ENCODE measurements at places on chromosomes 7 and 10. TPM values are rescaled to one million over a fixed set of nuclear protein-coding genes. Genes with fewer than 3 reads are reported as not detected.

DNA sequence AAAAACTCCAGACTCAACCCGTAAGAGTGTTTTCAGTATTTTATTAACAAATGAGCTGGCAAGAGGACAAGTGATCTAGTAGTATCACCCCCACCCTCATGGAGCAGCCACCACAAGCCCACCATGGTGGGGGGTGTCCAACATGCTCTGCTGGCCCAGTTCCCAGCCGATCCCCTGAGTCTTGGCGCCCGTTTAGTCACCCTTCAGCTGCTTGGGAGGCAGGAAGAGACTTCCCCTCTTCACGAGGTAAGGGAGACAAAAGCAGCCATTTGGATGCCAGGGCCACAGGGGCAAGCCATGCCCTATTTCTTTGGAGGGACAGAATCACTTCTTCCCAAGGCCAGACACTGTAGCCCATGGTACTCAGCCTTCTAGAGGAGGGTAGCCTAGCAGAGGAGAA, 54.1 kb downstream of the NOD1 start:
- H3K27me3 ChIP-seq = no peaks in the 10 kb centered on the region
- H3K4me1 ChIP-seq = no peaks in the 10 kb centered on the region
- DNase-seq = no peak
- H3K36me3 ChIP-seq = peaks cover 2% of the 10 kb centered on the region

- H3K27ac ChIP-seq = no peak overlapping the region
- H3K27me3 ChIP-seq = no peaks in the 10 kb centered on the region
- peaks cover 26% of the 10 kb centered on the region for H3K4me1 ChIP-seq
- no peaks in the 10 kb centered on the region for H3K36me3 ChIP-seq
- H3K4me3 ChIP-seq = no peak overlapping the region
- DNase-seq = no peak
Measured at GRCh38 chr10:69844698-69845097, 43.0 kb downstream of the COL13A1 start.

GRCh38 chr10:78286186-78286585, 252.5 kb downstream of the RPS24 start:
- no peak overlapping the region for H3K4me3 ChIP-seq
- no peaks in the 10 kb centered on the region for H3K36me3 ChIP-seq
- no peaks in the 10 kb centered on the region for H3K27me3 ChIP-seq
- no peak overlapping the region for H3K27ac ChIP-seq
- DNase-seq = no peak

DNA sequence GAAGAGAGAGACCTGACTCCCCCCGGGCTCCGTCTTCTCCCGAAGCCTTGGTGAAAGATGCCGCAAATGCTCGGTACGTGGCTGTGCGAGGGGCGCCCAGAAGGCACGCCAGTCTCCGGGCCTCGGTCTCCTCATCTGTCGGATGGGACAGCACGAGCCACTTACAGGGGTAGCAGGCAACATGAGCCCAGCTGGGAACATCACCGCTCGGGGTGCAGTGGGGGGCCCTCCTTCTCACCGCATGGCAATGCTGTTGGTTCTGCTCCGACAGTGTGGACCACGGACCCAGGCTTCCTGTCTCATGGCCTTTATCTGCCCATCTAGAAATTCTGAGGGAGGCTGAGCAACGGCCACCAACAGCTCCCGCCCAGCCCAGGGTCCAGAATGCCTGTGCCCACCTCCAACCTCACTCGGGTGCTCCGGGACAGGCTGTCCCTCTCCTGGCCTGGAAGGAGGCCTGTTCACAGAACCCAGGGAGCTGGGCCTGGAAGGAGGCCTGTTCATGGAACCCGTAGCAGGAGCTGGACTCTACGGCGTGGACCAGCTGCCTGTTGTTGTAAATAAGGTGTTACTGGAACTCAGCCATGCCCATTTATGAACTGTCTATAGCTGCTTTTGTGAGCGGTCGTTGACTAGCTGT, 15.8 kb downstream of the ADAP1 start:
- H3K36me3 ChIP-seq = no peaks in the 10 kb centered on the region
- H3K4me1 ChIP-seq = no peaks in the 10 kb centered on the region
- H3K4me3 ChIP-seq = no peak overlapping the region
- no peaks in the 10 kb centered on the region for H3K27me3 ChIP-seq
- H3K27ac ChIP-seq = no peak overlapping the region

DNA sequence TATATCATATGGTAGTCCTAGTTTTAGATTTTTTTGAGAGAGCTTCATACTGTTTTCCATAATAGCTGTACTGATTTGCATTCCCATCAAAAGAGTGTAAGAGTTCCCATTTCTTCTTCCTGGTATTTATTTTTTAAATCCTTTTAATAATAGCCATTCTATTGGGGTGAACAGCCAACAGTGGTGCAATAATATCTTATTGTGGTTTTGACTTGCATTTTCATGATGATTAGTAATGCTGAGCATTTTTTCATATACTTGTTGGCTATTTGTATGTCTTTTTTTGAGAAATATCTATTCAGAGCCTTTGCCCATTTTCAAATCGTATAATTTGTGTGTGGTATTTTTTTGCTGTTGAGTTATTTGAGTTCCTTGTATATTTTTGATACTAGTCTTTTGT, 167.4 kb downstream of the FZD1 start:
- H3K36me3 ChIP-seq = no peaks in the 10 kb centered on the region
- no peak overlapping the region for H3K4me3 ChIP-seq
- DNase-seq = peak; percentile 13
- no peak overlapping the region for H3K27ac ChIP-seq

GRCh38 chr7:92806496-92806895, 29.9 kb downstream of the CDK6 start:
- H3K4me3 ChIP-seq = no peak overlapping the region
- no peak overlapping the region for H3K27ac ChIP-seq
- peaks cover 11% of the 10 kb centered on the region for H3K4me1 ChIP-seq
- H3K36me3 ChIP-seq = no peaks in the 10 kb centered on the region

GRCh38 chr7:128934361-128935341, 3.1 kb upstream of the IRF5 start:
- DNase-seq = no peak
- no peaks in the 10 kb centered on the region for H3K36me3 ChIP-seq
- no peak overlapping the region for H3K4me3 ChIP-seq

GRCh38 chr7:94104301-94104700, 100.1 kb upstream of the BET1 start:
- H3K4me1 ChIP-seq = no peaks in the 10 kb centered on the region
- H3K36me3 ChIP-seq = no peaks in the 10 kb centered on the region
- DNase-seq = no peak
- H3K4me3 ChIP-seq = no peak overlapping the region

- DNase-seq = no peak
- H3K27me3 ChIP-seq = peaks cover 5% of the 10 kb centered on the region
- no peaks in the 10 kb centered on the region for H3K36me3 ChIP-seq
- H3K27ac ChIP-seq = no peak overlapping the region
- no peaks in the 10 kb centered on the region for H3K4me1 ChIP-seq
Measured at GRCh38 chr7:42689626-42690025, 222.2 kb downstream of the C7orf25 start.

DNA sequence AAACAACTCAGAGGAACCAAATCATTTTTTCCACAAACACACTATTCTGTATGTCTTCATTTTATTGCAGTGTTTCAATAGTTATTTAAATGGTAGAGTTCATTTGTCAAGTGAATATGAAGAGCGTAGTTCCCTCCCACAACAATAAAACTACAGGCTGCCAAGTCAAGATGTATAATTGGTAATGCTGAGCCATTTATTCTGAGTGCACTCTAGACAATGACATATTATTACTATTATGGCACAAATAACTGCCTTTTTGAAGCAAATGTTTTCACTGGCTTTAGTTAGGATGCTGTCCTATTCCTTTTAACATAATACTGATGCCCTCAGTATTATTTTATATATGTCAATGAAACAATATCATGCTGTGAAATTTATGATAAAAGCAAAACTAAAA, 102.7 kb upstream of the PCDH15 start:
- no peak for DNase-seq
- H3K4me1 ChIP-seq = no peaks in the 10 kb centered on the region
- no peaks in the 10 kb centered on the region for H3K36me3 ChIP-seq
- H3K4me3 ChIP-seq = no peak overlapping the region

- no peak overlapping the region for H3K27ac ChIP-seq
- no peaks in the 10 kb centered on the region for H3K27me3 ChIP-seq
- peaks cover 2% of the 10 kb centered on the region for H3K4me1 ChIP-seq
- H3K4me3 ChIP-seq = no peak overlapping the region
Measured at GRCh38 chr10:75987616-75988015, 556.2 kb downstream of the LRMDA start.

DNA sequence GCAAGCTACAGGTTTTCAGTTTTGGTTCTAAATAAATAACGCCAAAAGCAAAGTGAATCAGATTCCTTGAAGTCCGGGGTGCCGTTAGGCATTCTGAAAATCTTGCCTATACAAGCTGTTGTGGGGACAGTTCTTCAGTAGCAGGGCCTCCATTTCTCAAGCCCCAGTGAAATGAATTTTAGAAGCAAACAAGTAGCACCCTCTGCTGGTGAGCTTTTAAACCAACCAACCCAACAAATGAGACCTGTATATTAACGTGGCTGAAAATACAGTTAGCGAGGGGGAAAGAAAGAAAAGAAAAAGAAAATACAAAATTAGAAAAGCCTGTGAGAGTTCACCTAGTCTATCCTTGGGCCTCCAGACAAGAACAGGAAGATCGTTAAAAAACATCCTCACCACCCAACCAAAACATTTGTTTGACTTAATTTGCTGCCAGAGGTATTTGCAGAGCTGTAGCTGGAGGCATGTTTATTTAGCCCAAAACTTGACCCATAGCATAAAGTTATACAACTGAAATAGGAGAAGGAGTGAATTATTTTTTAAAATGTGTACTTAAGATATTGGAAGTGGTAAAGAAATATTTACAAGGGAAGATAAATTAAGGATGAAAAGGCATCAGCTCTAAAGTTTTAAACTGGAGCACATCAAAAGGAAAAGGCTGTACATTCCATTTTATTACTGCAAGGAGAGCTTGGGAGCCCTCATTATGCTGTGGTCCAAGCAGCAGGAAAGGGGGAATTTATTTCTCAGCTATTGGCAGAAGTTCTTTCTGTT, 98.9 kb downstream of the DYNC1I1 start:
- H3K4me1 ChIP-seq = no peaks in the 10 kb centered on the region
- H3K27ac ChIP-seq = no peak overlapping the region
- DNase-seq = peak; percentile 28
- H3K4me3 ChIP-seq = no peak overlapping the region
- no peaks in the 10 kb centered on the region for H3K36me3 ChIP-seq
- no peaks in the 10 kb centered on the region for H3K27me3 ChIP-seq

- no peaks in the 10 kb centered on the region for H3K4me1 ChIP-seq
- no peaks in the 10 kb centered on the region for H3K27me3 ChIP-seq
- H3K4me3 ChIP-seq = no peak overlapping the region
- no peaks in the 10 kb centered on the region for H3K36me3 ChIP-seq
Measured at GRCh38 chr10:60870416-60870728, 73.6 kb downstream of the RHOBTB1 start.

DNA sequence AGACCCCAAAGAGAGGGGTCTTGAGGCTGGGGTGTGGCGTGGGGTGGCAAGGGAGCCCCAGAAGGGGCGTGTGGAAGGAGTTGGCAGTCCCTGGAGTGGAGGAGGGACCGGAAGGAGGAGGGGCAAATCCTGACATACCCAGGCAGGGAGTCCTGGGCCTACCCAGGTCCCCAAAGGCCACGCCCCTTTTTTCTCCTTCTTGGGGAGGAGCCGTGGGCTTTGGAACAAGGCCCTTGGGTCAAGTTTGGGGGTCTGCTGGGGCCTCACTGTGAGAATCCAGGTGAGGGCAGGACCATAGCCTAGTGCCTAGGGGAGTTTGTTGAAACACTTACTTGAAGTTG, 1.2 kb upstream of the SMARCD3 start:
- no peaks in the 10 kb centered on the region for H3K36me3 ChIP-seq
- DNase-seq = peak; percentile 49
- no peaks in the 10 kb centered on the region for H3K27me3 ChIP-seq
- H3K27ac ChIP-seq = peak overlapping the region; percentile 52
- H3K4me3 ChIP-seq = peak overlapping the region; percentile 82

DNA sequence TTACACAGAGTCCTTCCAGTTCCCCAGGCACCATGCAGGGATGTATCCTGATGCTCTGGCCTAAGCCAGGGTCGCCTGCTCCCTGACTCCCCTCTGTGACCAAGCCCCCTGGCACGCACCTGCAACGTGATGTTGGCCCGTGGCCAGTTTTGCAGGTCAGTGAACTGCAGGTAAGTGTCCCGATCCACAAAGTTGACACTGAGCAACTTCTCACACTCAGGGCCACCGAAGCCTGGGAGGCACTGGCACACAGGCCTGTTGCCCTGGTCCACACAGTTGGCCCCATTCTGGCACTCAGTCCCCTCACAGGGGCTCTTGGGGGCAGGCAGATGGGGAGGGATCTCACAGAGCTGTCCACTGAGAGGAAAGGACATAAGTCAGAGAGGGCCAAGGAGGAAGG, 174.3 kb downstream of the LCOR start:
- H3K27ac ChIP-seq = no peak overlapping the region
- H3K4me3 ChIP-seq = no peak overlapping the region
- H3K27me3 ChIP-seq = no peaks in the 10 kb centered on the region
- no peak for DNase-seq
- no peaks in the 10 kb centered on the region for H3K36me3 ChIP-seq

DNA sequence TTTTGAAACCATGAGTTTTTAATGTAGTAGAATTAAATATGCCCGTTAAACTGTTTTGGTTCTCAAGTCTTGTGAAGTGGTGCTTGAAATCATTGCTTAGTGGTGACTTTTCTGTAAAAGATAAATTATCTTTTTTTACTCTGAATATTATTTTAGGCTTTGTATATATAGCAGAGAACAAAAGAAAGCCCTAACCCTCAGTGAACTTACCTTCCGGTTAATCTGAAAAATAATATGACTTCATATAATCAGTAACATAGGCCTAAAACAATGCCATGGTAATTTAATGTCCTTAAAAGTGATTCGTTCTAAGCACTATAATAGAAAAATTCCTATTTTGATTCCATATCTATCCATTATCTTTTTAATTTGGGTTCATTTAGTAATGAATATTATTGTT, 21.8 kb downstream of the AKAP9 start:
- H3K4me1 ChIP-seq = no peaks in the 10 kb centered on the region
- DNase-seq = no peak
- no peak overlapping the region for H3K4me3 ChIP-seq

DNA sequence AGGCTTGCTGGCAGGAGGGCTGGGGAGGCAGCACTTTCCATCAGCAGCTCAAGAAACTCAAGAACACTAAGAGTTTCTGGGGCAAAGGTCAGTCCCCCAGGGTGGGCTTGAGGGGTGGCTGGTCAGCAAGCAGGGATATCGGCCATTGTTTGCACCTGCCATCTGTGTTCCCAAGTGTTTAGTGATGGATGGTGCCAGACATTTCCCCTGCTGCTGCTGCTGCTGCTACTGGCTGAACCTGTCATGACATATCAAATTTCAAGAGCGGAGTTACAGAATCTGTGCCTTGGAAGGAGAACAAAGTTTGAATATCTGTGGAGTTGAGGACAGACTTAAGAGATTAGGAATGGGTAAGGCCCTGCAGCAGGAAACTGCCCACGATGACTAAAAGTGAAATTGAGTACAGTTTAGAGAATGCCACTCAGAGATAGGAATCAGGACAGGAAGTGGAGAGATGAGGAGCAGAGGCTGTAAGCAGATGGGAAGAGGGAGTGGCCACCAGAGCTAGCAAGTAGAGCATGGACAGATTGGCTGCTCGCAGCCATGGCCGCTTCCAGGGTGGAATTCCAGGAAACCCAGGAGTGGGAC, 39.2 kb upstream of the PPP1R3C start:
- DNase-seq = peak; percentile 78
- H3K4me3 ChIP-seq = no peak overlapping the region
- H3K4me1 ChIP-seq = no peaks in the 10 kb centered on the region
- H3K36me3 ChIP-seq = no peaks in the 10 kb centered on the region
- no peak overlapping the region for H3K27ac ChIP-seq

GRCh38 chr7:93315896-93316295, 83.7 kb downstream of the VPS50 start:
- no peaks in the 10 kb centered on the region for H3K27me3 ChIP-seq
- H3K4me1 ChIP-seq = peaks cover 6% of the 10 kb centered on the region
- DNase-seq = no peak
- H3K36me3 ChIP-seq = no peaks in the 10 kb centered on the region
- no peak overlapping the region for H3K27ac ChIP-seq

The TRPV5 gene
- not detected for total RNA-seq

The SPACDR gene
- total RNA-seq = under 0.01 TPM

The EPO gene
- not detected for total RNA-seq

The ZMIZ1 gene
- total RNA-seq = 20.0 TPM

The KLHDC10 gene
- total RNA-seq = 29.1 TPM
